ENCODE measurements at places on chromosomes 6 and 20.

DNA sequence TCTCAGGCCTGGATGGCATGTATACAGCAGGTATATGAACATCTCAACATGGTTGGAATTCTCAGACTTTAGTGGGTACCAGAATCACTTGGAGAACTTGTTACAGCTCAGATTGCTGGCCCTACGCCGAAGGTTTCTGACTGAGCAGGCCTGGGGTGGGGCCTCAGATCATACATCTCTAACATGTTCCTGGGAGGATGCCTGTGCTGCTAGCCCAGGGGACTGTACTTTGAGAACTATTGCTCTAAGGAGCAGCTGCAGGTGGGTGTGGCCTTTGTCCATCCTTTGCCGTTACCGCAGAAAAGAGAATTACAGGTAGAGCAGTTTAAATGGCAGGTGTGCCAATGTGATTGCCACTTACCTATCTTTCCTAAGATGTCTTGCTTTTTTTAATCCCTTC, 310.5 kb upstream of the JAG1 start:
- DNase-seq = no peak

- no peak for DNase-seq
These were observed 49.9 kb downstream of the STK4 start for GRCh38 chr20:45016089-45016671.

DNA sequence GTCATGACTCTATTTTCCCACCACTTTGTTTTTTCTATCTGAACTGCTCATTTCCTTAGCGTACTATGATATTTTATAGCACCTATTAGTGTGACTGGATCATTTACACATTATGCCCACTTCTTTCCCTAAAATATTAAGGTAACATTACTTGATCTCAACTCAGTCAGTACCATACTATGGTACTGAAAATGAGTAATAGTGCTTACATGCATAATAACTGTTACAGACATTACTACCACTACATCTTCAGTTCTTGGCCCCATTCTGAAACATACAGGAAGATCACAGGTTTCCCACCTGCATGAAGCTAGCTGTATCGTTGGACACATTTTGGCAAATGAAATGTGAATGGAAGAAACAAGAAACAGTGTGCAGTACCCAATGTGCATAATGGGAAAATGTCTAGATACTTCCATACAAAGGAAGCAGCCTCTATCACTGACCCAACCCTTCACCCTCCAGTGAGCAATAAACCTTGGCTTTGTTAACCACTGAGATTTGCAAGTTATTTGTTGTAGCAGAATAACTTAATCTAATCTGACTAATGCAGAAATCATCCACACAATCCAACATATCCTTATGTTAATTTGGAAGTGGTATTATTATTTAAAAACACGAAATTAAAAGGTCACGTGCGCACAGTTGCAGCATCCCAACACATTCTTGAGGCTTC, 108.6 kb upstream of the DOK5 start:
- no peak for DNase-seq

- DNase-seq = no peak
These were observed 167.3 kb downstream of the GRM4 start for GRCh38 chr6:33978412-33979150.

DNA sequence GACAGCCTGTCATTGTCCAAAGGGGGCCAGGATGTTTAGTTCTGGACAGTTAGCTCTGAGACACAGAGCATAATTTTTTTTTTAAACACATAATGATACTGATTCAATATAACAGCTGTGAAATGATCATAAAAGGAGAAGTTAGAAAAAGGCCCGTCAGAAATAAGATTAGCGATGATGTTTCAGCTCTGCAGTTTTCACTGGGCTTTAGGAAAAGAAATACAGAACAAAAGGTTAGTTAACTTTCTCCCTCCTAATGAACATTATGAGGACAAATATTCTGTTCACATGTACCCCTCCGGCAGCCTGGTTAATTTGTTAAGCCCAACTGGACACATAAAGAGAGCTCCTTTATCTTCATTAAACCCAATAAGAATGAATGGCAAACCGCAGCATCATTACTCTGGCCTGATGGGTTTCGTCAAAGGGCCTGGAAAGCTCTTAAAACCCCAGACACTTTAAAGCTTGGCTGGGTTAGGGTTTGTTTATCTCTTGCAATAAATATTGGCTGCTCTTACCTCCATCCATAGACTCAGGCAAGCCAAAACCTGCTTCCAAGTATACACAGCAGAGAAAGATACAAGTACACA, 394.6 kb downstream of the KIF16B start:
- no peak for DNase-seq

DNA sequence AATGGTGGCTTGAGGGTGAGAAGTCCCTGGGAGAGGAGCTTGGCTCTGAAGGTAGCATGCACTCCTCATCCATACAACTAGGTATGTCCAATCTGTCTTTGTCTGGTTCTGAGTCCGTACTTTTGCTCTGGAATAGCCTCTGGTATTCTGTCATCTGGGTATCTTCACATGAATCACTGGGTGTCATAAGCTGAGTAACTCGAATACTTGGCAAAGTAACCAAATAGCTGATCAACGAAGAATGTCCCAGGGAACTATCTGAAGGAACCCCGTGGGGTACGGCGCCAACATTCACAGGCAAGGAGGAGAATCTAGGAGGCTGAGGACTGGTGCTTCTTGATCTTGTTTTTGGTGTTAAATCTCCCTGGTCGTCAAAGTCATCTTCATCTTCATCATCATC, 184.8 kb downstream of the HIVEP2 start:
- DNase-seq = no peak

DNA sequence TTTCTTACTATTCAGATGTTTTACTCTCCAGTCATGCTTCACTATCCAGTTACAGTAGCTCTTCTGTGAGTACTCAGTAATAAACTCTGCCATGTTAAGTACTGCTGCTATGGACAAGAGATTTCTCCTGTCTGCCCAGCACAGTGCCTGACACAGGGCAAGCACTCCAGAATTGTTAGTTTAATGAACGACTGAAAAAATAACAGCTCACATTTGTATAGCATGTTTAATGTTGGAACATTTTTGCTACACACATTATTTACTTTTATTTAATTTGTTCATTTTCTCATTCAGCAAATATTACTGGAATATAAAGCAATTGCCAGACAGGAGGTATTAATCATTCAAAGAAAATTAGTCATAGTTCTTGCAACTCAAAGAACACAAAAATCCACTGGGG, 142.6 kb upstream of the HMGN3 start:
- DNase-seq = no peak

- DNase-seq = no peak
These were observed 13.6 kb upstream of the ZBTB9 start for GRCh38 chr6:33440649-33441309.

Data from activated T-helper 1 cell treated with anti-CD3 and anti-CD28 coated beads, Interleukin-2, amount 50 U/mL, for 16 hours (primary cell).